ENCODE measurements at places on chromosomes 5 and 9.

GRCh38 chr9:91395553-91396471, 27.8 kb downstream of the NFIL3 start:
- no peak for DNase-seq

DNA sequence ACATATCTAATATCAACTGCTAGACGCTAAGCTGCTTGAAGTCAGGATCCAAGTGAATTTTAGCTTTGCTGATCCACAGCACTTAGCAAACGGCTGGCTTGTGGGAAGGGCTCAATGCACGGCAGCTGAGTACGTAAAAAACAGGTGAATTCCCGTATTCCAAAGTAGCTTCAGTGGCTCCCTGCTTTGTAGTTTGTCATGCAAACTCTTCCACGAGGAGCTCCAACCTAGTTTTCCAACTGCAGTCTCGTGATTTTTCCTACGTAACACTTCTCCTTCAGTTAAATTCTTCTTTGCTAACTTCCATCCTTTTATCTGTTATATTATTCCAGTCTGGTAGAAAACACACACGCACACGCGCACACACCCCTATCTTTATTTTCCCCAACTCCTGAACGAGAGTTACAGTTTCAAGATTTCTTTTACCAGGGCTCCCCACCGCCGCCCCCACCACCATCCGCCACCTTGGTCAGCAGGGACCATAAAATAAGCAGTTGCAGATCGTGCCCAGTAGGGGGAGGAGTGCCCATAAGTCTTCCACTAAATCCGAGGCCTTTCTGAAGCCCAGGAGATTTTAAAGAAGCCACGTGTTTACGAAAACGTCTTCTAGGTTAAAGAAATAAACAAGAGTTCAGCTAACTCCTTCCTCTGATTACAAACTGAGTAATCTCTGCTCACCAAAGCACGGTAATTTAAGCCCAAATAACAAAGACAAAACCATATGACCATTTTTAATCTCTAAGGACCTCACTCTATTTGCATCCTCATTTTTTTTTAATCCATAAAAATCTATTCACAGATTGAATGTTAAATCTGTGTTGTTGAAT, 34.8 kb upstream of the TRIO start:
- no peak for DNase-seq

DNA sequence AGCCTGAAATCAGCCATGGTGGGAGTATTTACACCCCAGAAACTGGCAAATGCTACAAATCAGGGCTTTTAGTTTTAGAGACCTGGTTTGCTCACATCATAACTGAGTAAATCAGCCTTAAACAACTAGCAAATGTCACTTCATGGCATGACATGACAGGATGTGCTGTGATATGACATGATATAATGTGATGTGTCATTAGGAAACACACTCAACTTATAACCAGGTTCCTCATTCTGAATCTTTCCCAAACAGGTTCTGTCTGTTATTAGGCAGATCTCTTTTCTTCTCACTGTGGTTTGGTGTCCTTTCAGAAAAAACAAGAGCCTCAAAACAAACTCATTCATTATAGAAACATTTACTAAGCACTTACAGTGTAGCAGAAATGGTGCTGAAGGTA, 90.5 kb downstream of the ADAMTS12 start:
- no peak for DNase-seq

GRCh38 chr9:135592625-135593024, 31.1 kb downstream of the PAEP start:
- no peak for DNase-seq

- DNase-seq, result no peak
Observed at GRCh38 chr9:87381746-87382145, 115.9 kb upstream of the DAPK1 start.

- no peak for DNase-seq
Observed at GRCh38 chr5:67561151-67561932, 364.7 kb upstream of the CD180 start.

DNA sequence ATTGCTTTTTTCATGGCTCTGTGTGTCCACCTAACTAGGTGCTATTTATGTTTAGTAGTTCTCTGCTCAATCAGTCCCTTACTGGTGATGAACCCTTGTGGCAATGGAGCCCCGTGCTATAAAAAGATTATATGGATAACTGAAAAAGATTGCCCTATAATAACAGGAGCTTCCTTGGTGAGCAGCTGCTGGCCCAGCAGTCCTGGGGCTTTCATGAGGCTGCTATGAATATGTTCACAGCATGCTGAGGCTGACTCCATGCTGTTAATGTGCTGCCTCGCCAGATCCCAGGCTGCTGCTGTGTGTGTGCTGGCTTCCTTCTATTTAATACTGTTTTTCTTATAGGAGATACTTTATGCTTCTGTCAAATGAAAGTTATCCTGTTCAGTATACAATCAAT, 357.5 kb downstream of the TAF11L14 start:
- no peak for DNase-seq

DNA sequence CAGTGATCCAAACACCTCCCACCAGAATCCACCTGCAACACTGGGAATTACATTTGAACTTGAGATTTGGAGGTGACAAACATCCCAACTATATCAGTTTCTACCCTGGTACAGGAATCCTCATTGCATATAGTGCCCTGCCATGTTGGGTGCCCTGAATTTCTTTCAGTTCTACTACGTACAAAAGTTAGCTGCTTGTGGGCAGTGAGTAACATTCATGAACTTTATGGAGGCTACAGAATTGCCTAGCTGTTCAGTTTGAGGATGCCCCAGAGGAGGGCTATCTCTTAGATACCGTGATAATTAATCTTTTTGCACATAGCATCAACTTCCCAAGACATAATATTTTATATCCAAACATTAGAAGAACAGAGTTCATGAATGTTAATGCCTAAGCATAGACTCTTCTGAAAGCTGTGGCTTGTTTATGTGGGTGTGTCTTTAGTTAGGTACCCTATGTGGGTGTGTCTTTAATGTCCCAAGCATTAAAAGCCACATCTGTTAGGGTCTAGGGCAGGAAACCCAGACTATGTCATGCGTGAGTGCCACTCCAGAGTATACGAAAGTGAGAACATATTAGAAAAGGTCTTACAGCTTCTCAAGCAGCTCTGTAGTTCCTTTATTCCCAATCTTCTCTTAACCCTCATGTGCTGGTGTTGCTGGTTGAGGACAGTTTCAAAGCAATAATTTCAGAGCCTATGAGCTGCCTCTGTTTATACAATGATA, 47.0 kb upstream of the CHD1 start:
- DNase-seq, result no peak

DNA sequence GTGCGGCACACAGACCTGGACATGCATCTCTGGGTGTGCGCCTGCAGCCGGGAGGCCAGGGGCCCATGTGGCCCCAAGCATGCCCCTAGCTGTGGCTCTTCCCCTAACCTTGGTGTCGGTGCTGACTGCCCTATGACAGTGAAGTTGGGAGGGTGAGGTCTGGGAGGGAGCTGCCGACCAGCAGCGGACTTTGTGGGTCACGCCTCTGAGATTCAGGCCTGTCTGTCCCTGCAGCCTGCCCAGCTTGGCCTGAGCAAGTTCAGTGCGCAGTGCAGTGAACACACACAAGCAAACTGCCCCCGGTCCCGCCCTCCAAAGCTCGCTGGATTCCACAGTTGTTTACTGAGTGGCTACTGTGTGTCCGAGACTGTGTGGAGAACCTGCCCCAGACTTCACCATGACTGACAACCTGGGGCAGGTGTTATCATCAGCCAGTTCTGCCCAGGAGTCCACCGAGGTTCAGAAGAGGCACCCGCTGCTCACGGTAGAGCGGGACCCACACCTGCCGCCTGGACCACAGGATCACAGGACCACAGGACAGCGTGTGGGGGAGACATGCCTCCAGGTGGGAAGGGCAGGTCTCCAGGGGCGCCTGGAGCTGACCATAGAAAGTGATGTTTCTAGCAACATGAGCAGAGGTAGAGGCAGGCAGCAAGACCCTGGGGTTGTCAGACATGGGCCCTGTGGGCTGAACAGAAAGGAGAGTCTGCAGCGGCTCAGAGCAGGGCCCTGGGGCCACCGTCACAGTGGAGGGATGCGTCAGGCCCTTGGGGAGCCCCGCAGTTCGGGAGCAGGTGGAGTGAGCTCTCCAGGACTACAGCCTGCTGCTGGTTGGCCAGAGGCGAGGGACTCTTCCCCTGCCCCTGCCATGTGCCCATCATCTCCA, 105.1 kb downstream of the PHF2 start:
- no peak for DNase-seq

DNA sequence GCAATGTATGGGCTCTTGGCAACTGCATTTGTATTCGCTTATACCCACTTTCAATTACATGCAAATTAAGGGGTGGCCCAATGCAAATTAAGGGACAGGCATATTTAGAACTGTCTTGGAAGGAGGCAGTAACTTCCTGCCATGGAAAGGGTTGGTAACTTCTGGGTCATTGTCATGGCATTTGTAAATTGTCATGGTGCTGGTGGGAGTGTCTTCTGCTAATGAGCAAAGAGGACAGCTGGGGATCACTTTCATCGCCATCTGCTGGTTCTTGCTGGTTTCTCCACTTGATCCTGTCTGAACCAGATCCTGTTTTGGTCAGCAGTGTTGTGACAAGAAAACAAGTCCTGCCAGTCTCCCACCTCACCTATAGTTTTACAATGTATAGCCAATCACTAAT, 23.3 kb upstream of the UGT3A2 start:
- no peak for DNase-seq

- DNase-seq, result no peak
Observed at GRCh38 chr9:38177680-38178079, 108.7 kb upstream of the SHB start.

- DNase-seq, result no peak
Observed at GRCh38 chr9:1946526-1947283, 68.4 kb upstream of the SMARCA2 start.

DNA sequence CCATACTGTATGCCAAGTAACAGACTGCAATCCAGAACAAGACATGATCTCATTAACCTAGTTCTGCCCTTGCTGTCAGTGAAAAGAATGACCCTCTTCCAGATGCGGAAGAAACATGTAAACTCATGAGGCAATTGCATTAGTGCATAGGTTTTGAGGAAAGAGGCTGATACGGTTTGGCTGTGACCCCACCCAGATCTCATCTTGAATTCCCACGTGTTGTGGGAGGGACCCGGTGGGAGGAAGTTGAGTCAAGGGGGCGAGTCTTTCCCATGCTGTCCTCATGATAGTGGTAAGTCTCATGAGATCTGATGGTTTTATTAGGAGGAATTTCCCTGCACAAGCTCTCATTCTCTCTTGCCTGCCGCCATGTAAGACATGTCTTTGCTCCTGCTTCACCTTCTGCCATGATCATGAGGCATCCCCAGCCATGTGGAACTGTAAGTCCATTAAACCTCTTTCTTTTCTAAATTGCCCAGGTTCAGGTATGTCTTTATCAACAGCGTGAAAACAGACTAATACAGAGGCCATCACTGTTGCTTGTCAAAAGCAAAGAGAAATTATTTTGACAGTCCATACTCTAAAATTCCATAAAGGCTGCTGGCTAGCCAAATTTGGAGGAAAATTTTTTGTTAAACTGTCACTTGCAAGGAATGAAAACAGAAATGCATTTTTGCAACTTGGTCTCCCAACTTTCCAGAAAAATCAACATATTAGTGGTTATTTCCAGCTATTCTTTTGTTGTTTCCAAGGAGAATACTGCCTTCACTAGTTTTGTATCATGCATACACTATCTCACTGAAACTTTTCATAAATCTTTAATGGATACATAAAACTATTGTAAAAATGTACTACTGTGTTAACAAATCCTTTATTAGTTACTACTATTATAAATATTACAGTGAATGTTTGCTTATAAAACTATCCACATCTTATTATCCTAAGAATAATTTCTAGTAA, 3.2 kb upstream of the ARL15 start:
- DNase-seq, result no peak

- DNase-seq, result no peak
Observed at GRCh38 chr5:37553720-37554404, 174.7 kb downstream of the WDR70 start.

GRCh38 chr9:28004900-28005299, 431.6 kb upstream of the C9orf72 start:
- no peak for DNase-seq

DNA sequence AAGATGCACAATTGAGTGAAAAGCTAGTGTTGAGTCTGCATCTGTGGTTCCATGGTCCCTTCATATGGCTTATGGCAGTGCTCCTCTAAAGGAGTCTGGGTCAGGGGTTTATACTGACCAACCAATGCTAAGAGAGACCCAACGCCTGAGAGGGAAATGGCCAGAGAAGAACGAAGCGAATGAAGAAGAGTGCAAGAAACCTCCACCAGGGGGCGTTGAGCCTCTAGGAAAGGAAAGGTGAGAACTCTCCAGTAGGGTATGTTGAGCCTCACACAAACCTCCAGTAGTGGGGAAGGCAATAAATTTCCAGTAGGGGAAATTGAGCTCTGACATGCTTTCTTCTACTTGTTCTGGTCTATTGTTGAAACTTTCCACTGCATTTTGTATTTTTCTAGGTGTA, 470.6 kb downstream of the PRDM9 start:
- no peak for DNase-seq

GRCh38 chr9:95494022-95494415, 22.8 kb downstream of the PTCH1 start:
- DNase-seq, result peak; percentile 24

- no peak for DNase-seq
Observed at GRCh38 chr5:156762771-156763170, 87.3 kb upstream of the PPP1R2B start.

DNA sequence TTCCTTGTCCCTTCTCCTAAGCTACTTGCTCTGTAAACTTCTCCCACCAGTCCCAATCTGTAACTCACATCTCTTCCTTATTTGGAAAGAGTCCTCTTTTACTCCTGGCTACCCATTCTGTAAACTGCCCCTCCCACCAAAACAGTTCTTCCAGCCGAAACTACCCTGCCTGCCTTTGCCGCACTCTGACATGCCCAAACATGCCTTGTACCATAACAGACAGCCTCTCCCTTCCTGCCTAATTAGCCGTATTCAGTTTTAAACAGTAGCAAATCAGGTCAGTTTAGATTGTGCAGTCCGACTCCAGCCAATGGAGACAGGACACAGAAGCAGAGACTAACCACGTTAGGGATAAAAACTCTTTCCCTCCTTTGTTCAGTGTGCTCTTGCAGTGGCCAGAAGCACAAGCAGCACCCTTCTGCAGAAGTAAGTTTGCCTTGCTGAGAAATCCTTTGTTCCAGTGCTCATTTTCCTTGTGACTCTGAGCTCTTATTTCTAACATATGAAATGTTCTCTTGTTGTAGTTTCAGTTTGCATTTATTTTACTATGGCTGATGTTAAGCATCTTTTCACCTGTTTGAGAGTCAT, 5.4 kb upstream of the GLT6D1 start:
- DNase-seq, result no peak

Data from stimulated activated CD4-positive, alpha-beta T cell treated with anti-CD3 and anti-CD28 coated beads, Interleukin-12 subunit alpha, Interleukin-12 subunit beta, amount 100 ng/mL, for 24 hours (primary cell).